EH (cell line): ENCODE measurements at places on chromosomes 4 and X.

DNA sequence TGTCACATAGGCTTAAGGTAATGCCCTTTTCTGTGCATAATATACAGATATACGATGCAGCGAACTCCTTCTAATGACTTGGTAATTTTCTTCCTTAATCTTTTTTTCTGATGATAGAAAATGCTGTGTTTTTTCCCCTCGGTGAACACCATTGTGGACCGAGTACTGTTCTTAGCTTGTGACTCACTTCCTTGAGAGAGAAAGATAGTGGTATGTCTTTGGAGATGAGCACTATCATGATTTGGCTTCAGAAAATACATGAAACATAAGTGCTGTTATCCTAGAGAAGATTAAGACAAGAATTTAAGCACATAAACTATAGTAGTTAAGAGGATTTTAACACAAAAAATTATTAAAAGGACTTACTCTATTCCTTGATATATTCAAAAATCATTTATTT lies 63.9 kb downstream of the RS1 start:
- peak; percentile 38 for DNase-seq

- DNase-seq, result no peak
Measured at GRCh38 chr4:171602638-171603355, 210.4 kb upstream of the GALNTL6 start.

DNA sequence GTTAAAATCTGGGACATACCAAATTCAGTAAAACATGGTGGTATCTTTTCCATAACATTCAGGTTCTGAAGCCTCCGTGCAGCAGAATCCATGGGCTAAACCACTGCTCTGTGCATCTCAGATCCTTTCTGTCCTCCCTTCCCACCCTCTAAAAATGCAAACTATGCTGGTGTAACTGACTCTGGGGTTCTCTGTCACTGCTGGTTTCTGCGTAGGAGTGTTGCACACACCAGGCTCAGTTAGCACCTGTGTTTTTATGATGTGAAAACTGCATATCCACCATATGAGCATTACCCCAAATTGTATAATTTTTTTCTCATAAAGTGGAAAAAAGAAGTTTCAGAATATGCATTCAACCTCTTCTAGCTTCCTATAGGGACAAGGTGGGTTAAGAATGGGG lies 22.4 kb upstream of the IL21 start:
- DNase-seq, result no peak

DNA sequence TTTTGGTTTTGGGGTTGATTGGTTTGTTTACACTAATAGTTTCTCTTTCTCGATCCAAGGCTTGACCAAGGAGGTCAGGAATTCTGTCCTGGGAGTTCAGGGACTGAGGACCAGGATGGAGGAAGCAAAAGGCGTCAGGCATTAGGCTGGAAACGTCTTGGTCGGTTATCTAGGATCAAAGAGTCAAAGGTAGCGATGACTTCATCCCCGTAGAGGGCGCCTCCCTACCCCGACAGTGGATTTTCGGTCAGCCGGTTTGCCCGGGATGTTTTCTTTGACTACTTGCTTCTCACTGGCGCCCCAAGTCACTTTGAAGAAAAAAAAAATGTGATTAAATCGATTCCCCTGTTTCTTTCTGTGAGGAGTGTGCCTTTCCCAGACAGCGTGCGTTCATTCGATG lies 980 bp upstream of the FHDC1 start:
- no peak for DNase-seq

GRCh38 chr4:14125375-14126129 lies 498.0 kb upstream of the BOD1L1 start:
- DNase-seq, result no peak

DNA sequence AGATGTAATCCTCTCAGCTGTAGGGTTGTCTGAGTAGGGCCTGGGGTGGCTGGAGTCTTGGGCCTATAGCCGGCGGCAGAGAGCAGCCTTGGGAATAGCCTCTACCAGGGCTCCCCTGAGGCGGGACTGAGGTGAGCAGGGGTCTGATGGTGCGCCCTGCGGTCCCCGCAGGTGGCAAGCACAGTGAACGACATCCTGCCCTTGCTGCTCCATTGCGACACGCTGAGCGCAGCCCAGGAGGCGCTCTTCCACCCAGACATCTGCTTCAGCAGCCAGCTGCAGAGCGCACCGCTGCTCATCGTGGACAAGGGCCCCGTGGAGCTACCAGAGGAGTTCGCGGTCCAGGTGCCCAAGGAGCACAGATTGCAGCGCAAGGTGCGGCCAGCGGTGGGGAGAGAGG lies 317.0 kb downstream of the ADGRL3 start:
- DNase-seq, result no peak

- no peak for DNase-seq
Measured at GRCh38 chrX:38861489-38861888, 60.2 kb downstream of the MID1IP1 start.

DNA sequence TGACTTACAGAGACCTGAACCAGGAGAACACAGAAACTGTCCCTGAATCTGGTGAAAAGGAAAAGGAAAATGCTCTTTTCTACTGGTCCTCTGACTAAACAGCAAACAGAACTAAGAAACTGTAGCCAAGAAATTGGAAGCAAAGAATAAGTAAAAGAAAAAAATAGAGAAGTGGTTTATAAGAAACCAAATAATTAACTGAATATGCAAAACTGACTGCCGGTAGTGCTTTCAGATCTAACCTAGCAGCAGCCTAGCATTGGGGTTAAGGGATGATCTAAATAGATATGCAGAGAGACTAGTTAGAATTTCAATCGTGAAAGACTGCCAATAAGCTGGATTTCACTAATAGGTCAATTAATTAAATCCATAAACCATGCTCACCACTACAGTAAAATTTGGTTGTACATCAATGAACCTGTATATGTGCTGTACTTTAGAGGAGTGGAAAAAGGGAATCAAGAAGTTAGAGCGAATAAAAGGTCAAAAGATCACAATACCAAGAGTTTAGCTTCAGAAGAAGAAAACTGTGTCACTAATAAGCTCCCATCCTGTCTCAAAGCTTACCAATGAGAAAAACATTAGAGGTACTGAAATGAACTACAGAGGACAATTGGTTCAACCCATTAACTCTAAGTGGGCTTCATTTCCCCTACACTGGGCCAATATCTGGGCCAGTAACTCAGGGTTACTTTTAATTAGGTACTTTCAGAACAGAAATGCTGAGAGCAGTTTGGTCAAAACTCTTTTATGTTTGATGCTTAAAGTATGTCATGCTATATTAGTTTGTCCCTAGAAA lies 53.6 kb downstream of the KLHL13 start:
- DNase-seq, result no peak

DNA sequence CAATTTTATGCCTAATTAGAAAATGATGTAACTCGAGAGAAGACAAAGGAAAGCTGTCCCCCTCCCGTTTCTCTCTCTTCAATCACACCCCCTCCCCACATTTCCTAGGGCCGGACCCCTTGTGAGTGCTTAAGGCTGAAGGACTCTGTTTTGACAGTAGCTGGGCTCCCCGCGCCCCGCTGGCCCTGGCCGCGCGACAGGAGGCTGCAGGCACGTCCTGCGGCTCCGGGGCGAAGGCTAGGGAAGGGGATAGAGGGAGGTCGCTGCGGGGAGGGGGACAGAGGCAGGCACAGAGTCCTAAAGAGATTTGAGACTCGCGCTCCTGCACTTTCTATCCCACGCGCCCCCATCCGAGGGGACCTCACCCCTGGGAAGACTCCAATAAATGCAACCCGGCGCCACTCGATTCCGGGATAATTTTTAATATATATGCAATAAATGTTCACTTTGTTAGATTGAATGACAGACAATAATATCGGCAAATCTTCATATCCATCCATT lies 56.2 kb upstream of the TMEM33 start:
- DNase-seq, result no peak

- DNase-seq, result no peak
Measured at GRCh38 chr4:167111092-167111491, 123.2 kb downstream of the SPOCK3 start.

DNA sequence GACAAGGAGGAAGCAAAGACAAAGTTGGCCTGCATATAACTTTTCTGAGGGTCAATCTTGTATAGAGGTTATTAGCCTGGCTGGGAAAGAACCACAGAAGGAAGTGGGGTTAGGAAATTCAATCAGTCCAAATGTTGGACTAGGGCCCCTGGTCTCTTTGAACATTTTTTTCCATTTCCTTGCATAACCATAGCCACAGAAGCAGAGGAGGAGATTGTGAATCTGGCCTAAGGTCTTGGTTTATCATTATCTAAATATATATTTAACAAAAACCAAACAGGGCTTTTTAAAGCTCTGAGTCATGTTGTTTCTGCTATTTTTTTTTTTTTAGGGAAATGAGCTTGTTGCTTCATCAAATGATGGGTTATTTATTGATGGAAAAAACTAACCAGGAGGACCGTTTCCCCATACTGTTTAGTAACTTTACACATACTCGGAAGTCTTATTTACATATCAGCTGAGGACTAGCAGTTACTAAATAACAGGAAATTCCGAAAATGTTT lies 97.7 kb upstream of the ACSL4 start:
- peak; percentile 58 for DNase-seq

DNA sequence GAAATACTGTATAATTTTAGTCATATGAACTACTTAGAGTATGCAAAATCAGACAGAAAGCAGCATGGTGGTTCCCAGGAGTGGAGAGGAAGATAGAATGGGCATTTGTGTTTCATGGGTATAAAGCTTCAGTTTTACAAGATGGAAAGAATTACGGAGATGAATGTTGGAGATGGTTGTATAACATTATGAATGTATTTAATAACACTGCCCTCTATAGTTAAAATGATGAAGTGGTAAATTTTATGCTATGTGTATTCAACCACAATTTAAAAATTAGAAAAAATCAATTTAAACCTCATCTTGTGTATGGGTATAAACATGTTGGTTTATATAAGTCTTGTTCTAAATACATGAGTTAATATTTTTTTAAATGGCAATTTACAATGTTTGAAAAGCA lies 521.1 kb downstream of the FSTL5 start:
- no peak for DNase-seq

DNA sequence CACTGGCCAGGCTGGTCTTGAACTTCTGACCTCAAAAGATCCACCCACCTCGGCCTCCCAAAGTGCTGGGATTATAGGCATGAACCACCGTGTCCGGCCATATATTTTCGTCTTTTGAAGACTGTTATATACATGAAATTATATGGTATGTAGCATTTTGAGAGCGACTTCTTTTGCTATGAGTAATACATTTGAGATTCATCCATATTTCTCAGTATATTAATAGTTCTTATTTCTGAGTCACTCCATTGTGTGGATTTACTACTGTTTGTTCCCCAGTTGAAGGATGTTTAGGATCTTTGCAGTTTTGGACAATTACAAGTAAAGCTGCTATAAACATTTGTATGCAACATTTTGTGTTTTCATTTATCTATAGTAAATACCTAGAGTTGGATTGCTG lies 34.9 kb downstream of the GNL3L start:
- DNase-seq, result peak; percentile 1
